NCI-H1436 (cell line): ENCODE measurements at places on chromosomes 6 and 20.

DNA sequence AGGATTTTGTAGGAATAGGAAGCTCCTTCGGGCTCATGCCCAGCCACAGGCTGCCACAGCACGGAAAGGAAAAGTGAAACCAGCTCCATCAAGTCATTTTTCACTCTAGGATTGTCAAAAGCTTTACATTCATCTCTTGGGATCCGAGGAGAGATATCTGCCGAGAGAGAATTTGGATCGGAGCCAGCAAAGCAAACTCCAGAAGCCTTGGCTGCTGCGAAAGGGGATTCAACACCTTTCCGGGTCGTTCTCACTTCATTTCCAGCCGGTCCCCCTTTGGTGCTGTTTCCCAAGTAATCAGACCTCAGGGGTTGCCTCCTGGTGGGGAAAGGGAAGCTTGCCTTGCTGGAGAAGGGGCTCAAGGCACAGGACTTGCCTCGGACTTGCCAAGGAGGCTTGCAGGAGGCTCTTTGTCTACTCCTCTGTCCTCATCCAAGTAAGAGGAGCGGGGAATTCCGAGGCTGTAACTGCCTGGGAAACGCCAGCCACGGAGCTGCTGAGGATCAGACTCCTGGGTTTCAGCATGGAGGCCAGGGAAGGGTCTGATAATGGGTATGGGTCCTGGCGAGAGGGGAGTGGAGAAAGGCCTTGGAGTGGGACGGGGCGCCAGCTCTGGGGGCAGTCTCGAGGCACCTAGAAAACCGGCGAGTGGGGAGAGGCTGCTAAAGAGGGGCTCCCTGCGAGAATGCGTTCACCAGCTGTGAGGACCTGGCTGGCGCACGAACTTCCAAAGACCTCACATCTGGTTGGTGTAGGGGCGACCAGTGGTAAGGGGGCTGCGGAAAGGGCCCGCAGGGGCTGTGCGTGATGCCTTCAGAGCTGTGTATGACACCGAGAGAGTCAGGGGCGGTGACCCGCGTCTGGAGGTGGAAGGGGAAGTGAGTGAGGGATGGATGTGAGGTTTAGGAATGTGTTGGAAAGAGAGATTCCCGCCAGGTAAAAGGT, 702 bp downstream of the ETV7 start:
- DNase-seq = peak; percentile 24

DNA sequence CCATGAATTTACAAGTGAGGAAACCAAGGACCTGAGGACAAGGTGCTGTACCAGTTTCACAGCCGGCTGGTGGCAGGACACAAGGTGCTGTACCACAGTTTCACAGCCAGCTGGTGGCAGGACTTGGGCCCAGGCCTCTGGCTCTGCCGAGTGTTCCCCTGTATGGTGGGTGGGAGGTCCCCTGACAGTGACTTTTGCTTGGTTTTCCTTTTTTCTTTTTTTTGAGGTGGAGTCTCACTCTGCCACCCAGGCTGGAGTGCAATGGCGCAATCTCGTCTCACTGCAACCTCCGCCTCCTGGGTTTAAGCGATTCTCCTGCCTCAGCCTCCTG, 212.4 kb downstream of the LY86 start:
- no peak for DNase-seq

DNA sequence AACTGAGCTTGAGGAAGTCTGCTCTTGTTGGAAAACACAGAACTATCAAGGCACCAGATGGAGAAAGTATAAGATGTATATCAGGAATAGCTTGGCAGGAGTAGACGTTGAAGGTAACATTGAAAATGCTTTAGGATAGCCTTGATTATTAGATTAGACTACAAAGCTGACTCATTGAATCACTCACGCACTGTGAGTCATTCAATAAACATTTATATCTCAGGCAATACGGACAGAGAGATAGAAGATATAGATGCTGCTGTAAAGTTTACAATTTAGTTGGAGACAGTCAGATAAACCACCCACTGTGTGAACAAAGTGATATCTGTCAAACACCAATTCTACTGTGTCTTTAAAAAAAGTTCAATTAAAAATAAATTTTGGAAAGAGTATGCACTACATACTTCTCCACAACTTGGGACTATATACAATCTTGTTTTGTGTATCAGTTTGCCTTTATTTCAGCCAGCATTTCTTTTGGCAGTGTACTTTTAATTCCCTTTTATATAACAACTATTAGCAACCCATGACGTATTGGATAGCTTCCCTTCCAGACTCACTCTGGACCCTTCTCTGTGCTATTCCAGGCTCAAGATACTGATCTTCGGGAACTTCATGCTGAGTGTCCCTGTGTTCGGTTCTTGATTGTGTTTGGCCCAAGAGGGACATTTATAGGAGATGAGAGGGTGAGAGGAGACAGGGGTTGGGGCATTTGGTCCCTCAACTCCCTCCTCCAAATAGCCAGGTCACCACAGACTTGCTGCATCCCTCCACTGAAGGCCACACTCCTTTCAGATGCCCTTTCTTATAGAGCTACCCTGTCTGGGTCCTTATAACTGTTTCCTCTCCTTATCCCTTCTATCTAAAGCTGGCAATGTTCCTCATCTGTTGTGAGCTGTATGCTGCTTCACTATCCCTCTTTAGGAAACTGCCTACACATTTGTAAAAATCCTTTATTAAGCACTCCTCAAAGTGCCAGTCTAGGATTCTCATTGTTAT, 176.6 kb upstream of the PTPRK start:
- no peak for DNase-seq

DNA sequence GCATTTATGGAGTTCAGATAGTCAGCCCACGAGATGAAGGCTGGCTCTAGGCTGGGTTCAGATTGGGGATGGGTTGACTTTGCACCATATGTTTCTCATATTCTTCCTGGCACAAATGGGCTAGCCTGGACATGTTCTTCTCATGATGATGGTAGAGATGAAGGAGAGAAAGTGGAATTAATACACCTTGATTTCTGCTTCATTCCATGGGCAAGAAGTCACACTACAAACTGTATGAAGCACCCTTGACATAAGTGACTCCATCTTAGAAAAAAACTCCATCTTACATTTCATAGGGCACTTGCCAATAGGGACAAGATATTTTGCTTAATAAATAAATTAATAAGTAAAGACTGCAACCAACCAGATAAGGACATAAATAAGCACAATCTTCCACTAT, 12.0 kb upstream of the CD83 start:
- DNase-seq = no peak

DNA sequence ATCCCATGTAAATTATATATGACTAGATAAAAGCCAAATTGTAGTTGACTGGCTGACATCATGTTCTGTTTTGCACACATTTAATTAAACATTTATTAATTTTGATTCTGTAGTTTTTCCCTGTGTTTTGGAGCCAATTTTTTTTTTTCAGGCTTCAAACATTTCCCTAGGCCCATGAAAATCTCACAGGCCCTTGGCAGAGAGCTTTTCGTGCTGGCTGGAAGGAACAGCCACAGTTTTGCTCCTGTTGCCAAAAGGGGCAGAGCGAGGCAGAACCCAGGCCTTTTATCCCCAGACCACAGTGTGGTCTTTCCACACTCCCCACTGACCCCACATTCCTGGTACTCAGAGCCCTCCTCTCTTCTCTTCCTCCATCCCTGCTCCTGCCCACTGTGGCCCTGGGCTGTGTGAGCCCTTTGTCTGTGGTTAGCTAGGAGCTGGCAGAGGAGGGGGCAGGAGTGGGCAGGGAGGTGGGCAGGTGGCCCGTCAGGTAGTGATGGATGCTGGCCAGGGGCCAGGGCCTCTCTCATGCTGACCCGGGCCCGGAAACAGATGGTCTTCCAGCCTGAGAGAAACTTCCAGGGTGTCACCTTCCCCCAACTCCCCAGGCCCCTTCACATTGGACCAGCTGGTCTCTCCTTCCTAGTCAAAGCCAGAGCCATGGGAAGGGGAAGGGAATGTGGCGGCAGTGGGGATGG, 19.4 kb upstream of the CCM2L start:
- DNase-seq = no peak

DNA sequence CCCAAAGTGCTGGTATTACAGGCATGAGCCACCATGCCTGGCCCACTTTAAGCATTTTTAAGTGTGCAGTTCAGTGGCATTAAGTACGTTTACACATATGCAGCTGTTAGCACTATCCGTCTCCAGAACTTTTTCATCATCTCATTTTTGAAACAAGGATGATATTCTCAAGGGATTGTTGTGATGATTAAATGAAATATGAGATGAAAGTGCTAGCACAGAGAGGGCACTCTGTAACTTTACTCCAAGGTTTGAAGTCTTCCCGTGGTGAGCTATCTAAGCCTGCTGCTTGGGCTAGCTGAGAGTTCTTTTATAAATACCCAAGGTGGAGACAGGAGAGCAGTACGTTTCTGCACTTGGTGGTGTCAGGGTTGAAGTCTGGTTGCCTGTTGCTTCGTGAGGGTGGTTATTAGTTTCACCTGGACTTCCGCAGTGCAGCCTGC, 6.6 kb downstream of the TM9SF4 start:
- no peak for DNase-seq

GRCh38 chr6:7758456-7758855, 32.6 kb downstream of the BMP6 start:
- no peak for DNase-seq

DNA sequence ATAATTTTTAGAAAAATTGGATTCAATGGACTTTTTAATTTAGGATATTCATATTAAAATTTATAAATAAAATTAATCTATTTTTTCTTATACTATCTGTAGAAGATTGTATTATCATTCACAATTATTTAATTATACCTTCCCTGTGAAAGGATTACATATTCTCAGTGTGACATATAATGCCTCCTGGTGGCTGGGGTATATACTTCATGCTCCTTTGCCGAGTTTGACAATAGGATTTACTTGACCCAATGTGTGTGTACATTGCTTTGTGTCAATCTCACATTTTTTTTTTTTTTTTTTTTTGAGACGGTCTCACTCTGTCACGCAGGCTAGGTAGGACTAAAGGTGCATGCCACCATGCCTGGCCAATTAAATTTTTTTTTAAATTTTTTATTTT, 230.0 kb upstream of the CHD6 start:
- DNase-seq = no peak

DNA sequence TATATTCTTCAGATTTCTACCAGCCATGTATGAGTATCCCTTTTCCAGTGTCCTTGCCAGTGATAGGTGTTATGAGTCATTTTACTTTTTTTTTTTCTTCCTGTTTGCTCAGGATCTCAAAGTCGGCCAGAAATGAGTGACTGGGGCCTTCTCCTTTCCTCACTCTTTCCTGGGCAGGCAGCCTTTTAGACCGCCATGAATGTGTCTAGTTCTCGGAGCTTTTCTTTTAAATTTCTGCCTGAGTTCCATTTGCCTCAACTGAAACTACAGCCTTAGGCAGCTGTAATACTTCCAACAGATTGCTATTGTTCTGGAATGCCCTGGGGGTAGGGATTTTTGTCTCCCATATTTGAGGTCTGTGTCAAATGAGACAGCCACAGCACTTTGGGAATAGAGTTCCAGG, 83.7 kb downstream of the STXBP5 start:
- no peak for DNase-seq

- DNase-seq = no peak
Measured at GRCh38 chr6:57432157-57432556, 114.7 kb downstream of the PRIM2 start.

- no peak for DNase-seq
Measured at GRCh38 chr20:8220716-8221115, 88.7 kb downstream of the PLCB1 start.

GRCh38 chr20:40506537-40506939, 182.5 kb downstream of the MAFB start:
- DNase-seq = no peak

DNA sequence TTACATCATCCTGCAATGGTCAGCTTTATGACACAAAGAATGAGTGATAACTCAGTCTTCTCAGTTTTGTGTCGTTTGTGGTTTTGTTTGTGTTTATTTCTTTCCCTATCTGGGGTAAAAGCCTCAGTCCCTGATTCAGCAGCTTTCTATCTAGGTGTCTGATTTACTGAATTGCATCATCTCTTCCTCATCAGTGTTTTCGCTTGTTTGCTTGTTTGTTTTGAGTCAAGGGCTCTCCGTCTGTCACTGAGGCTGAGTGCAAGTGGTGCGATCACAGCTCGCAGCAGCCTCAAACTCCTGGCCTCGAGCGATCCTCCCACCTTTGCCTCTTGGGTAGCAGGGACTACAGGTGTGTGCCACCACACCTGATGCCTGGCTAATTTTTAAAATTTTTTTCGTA, 548.9 kb downstream of the PRKN start:
- no peak for DNase-seq

- DNase-seq = no peak
Measured at GRCh38 chr6:163872335-163872734, 457.8 kb downstream of the QKI start.

DNA sequence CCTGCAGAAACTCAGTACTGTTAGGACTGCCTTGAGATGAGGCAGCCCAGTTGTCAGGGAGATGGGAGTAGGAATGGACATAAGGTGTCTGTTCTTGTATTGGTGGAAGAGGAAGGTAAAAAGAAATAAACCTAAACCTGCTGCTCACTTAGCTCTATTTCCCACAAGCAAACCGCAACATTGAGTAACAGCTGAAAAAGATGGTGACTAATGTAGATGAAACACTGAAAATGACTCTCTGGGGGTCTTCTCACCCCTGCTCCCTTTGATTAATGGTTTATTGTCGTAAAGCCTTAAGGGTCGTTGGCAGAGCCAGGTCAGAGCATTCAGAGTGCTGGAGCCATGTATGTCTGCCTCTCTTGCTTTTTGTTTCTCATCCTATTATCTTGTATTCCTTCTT, 87.5 kb downstream of the FOXO3 start:
- DNase-seq = no peak

GRCh38 chr6:77883851-77884250, 231.0 kb downstream of the MEI4 start:
- DNase-seq = no peak

- no peak for DNase-seq
Measured at GRCh38 chr6:31634969-31635575, 14.6 kb downstream of the PRRC2A start.

DNA sequence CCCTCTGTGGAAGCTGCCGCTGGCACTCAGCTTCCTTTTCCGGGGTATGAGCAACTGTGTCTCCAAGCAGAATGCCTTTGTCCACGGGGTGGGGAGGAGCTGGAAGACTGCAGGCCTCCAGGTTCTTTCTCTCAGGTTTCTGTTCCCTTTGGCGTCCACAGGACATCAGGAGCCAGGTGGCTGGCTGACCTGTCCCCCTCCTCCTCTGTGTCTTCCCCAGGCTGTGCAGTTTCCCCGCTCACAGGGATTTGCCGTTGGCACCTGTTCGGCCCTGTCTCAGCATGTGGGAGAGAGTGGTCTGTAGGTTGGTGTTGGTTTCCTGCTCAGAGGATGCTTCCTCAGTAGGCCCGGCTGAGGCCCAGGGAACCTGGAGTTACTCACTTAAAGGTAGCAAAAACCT, 43.5 kb downstream of the CDS2 start:
- no peak for DNase-seq

GRCh38 chr20:48433178-48433577, 394.6 kb downstream of the PREX1 start:
- no peak for DNase-seq

DNA sequence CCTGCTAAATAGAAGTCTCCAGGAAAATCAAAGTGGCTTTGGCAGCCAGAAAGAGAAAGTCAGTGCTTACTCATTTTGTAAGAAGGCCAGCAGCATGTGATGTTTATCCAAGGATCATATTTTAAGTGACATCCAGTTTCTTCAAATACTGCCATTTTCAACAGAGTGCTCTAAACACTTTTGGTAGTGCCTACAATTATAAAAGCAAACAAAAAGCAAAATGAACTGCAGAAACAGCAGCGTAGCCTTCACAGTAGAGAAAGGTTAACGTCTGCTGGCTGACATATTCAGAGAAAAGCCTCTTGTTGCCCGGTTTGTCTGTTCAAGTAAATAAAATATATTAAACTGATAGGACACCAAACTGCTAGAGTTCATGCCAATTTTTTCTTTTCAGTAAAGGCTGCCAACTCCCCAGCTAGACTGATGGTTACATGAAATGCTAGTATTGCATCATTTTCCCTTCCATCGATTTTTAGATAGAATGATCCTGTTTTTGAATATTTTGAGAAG, 705.7 kb upstream of the SLC35B3 start:
- peak; percentile 67 for DNase-seq
